Esophagus muscularis mucosa (tissue), 4 donors: ENCODE measurements at places on chromosomes 13 and 19. TPM values are rescaled to one million over a fixed set of nuclear protein-coding genes. Genes with fewer than 3 reads are reported as not detected.

The RXFP2 gene
- total RNA-seq = 0.42 TPM

The NPAS1 gene
- total RNA-seq = 0.34 TPM

The DNAJC15 gene
- total RNA-seq = 13.9 TPM

The ZNF582 gene
- 4.1 TPM for total RNA-seq

The PLIN4 gene
- 134 TPM for total RNA-seq

The ZNF878 gene
- 0.42 TPM for total RNA-seq

The KLHL1 gene
- not detected for total RNA-seq

The GRK1 gene
- total RNA-seq = not detected

The RASGRP4 gene
- 4.6 TPM for total RNA-seq

The FGF22 gene
- total RNA-seq = 2.0 TPM

The ZNF723 gene
- total RNA-seq = not detected

The SERTM1 gene
- total RNA-seq = under 0.01 TPM

The CNN1 gene
- total RNA-seq = 2,903 TPM

The GPC5 gene
- 0.42 TPM for total RNA-seq

The USHBP1 gene
- total RNA-seq = 8.0 TPM

The ZNF534 gene
- 0.17 TPM for total RNA-seq

The TINCR gene
- not detected for total RNA-seq

DNA sequence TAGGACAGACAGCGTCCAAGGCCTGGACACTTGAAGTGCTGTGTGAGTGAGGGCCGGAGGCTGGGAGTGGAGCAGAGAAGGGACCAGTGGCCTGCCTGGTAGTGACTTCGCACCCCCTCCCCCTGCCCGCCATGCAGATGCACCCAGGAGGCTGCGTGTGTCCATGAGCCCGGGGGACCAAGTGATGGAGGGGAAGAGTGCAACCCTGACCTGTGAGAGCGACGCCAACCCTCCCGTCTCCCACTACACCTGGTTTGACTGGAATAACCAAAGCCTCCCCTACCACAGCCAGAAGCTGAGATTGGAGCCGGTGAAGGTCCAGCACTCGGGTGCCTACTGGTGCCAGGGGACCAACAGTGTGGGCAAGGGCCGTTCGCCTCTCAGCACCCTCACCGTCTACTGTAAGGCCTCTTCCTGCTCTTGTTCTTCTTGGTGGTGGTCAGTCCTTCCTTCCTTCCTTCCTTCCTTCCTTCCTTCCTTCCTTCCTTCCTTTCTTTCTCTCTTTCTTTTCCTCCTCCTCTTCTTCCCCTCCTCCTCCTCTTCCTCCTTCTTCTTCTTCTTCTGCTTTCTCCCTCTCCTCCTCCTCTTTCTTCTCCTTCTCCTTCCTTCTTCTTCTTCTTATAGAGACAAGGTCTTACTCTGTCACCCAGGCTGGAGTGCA is 6.0 kb upstream of the FFAR1 start:
- no peak for DNase-seq

GRCh38 chr13:106540613-106541012 is 5.2 kb upstream of the EFNB2 start:
- no peak for DNase-seq

DNA sequence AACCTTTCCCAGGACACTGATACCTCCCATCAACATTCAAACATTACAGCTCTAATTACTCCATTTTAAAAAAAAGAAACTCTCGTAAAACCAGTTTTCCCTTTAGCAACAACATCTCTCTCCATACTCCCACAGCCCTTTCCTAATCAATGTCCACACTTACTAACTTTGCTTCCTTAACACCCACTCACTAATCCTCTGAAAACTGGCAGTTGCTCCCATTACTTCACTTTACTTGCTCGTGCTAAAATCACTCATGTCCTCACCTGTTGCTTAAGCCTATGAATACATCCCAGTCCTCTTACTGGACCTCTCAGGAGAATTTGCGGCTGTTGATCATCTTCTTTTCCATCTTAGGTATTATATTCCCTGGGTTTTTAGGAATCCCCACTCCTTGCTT is 44.8 kb downstream of the RBM26 start:
- no peak for DNase-seq

- DNase-seq = no peak
Observed at GRCh38 chr13:39095500-39095899, 57.2 kb downstream of the NHLRC3 start.

GRCh38 chr13:38202740-38203139 is 146.9 kb upstream of the UFM1 start:
- DNase-seq = no peak

- no peak for DNase-seq
Observed at GRCh38 chr19:39543477-39543857, 3.5 kb upstream of the EID2 start.

DNA sequence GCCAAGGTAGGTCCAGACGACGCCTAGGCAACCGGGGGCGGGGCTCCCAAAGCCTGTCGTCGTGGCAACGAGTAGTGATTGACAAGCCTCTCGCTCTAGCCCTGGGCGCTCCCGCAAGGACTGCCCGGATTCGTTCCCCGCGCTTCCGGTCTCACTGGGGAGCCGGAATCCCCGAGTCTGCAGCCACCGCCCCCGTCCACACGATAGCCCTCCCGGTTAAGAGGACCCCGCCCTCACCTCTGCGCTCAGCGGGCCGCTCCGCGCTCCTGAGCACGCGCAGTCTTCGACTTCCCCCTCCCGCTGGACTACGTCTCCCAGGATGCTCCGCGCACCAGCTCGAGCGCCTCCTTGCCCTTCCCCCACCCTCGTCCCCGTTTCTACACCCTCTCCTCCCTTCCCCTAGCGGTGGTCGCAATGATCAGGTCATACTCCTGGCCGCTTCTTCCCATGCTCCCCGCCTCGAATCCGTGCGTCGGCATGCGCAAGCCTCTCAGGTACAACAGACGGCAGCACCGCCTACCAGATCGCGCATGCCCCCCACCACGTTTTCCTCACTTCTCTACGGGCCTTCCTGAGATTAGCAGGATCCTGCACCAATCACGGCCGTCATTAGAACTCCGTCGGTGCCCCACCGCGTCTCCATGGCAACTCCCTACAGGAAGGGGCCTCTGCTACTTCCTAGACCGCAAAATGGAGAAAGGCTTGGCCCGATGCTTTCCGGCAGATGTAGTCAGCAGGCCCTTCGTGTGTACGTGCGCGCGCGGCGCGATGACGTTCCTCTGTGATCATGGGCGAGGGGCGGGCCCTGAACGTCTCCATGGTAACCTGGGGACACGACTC is at the start of gene MZF1:
TSS of gene MZF1 (minus strand) at position 518 of the 840 bp plus-strand sequence. CDS start 1,946 bp downstream, outside the sequence.
- peak; percentile 100 for DNase-seq

- no peak for DNase-seq
Observed at GRCh38 chr19:1267477-1268225, 1.5 kb upstream of the CIRBP start.

GRCh38 chr13:112958127-112958989 is 10.7 kb upstream of the MCF2L start:
- no peak for DNase-seq

- no peak for DNase-seq
Observed at GRCh38 chr13:54536112-54536511, 1507.5 kb downstream of the OLFM4 start.

- DNase-seq = no peak
Observed at GRCh38 chr13:84500016-84500415, 617.7 kb upstream of the SLITRK1 start.

DNA sequence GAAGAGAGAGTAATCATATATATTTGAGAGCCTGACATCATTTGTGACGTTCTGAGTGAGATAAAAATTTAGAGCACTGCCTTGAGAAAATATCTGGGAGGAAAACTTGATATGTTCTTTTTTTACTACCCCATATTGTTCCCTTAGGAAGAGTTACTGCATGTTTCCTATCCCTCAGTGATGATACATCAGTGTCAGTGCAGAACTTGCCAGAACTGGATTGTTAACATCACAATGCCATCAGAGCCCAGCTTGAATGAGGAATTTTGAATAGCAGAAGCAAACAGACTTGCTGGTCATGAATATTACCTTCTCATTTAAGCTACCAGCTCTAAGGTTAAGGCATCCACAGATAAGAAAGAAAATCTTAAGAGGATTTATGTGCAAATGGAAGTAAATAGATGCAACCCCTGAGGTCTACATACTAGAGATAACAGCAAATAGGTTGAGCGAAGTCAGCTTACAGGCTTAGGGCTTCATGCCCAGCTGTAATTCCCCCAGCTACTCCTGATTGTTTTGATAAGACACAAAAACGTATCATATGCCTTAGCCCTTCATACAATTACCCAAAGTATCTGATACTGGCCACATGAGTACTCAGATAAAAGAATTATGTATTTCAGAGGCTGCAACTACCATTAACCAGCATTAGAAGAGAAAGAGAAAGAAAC is 313.7 kb upstream of the ATXN8OS start:
- DNase-seq = no peak

DNA sequence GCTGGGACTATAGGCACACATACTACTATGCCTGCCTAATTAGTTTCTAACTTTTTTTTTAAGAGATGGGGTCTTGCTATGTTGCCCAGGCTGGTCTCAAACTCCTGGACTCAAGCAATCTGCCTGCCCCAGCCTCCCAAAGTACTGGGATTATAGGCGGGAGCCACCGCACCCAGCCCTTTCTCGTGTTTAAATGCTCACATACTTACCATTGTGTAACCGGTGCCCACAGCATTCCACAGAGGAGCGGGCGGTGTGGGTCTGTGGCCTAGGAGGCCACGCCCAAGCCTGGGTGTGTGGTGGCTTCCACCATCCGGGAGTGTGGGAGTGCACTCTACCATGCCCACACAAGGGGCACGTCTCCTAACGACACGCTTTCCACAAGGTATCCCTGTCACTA is 7.7 kb downstream of the LMNB2 start:
- no peak for DNase-seq

DNA sequence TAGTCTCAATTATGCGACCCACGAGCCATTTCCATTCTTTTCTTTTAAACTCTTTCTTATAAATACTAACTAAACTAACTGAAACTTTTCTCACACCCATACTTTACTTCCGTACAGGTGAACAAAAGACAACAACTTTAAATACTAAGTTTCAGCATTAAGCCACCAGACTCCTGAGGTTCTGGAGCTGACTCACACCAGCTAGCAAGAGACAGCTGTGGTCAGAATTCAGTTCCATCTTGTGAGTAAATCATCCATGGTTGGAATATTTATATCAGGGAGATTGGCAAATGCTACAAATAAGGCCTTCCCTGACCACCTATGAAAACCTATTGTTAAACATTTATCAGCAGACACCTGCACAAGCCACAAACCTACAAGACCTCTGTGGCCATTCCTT is 897.0 kb downstream of the EFNB2 start:
- no peak for DNase-seq

DNA sequence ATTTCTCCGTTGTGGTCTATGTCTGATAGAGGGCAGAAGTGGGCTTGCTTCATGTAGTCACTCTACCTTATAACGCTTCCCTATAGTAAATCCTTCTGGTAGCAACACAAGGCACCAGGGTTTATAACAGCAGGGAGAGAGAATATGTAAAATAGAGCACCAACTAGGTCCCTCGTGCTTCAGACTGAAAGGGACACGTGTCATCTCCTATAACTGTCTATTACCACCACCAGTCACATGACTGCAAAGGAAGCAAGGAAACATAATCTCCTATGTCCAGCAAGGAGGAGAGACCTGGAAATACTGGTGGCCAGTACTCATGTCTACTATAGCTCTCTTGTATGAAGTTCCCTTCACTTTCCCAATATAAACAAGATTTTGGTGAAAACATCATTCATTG is 79.2 kb downstream of the SLAIN1 start:
- no peak for DNase-seq

DNA sequence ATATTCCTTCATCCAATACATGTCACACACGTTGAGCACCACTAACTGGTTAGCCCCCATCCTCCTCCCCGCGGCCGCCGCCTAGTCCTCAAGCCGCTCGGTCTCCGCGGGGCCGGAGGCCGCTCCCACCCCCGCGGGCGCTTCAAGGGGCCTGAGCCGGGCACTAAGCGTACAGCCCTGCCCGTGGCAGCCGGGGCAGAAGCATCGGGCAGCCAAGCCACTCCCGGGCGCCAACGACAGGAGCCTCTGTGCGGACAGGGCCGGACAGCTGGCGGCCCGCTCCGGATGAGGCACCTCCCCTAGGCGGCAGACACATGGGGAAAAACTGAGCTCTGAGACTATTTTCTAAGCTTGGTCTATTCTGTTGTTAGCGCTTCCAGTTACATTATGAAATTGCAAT is 2.8 kb upstream of the ZNF543 start:
- no peak for DNase-seq

GRCh38 chr13:78603240-78603957 is at the start of gene POU4F1:
TSS of gene POU4F1 (minus strand) at chr13:78603552. CDS start at chr13:78603326, 226 bp downstream.
- no peak for DNase-seq

GRCh38 chr19:48635966-48636858 is 967 bp downstream of the DBP start:
- DNase-seq = no peak

GRCh38 chr13:30082391-30082790 is 225.0 kb downstream of the KATNAL1 start:
- peak; percentile 75 for DNase-seq

- DNase-seq = no peak
Observed at GRCh38 chr19:928471-929202, 2.8 kb downstream of the ARID3A start.

- DNase-seq = no peak
Observed at GRCh38 chr19:58566989-58567388, 6.1 kb downstream of the MZF1 start.

GRCh38 chr13:48038761-48039160 is 1.2 kb downstream of the NUDT15 start:
- no peak for DNase-seq
